ENCODE measurements at places on chromosomes 7 and 10.

- no peak for DNase-seq
These were observed 600.4 kb downstream of the KCNMA1 start for GRCh38 chr10:77036993-77037734.

GRCh38 chr7:101870361-101871062, 53.1 kb downstream of the CUX1 start:
- no peak for DNase-seq

DNA sequence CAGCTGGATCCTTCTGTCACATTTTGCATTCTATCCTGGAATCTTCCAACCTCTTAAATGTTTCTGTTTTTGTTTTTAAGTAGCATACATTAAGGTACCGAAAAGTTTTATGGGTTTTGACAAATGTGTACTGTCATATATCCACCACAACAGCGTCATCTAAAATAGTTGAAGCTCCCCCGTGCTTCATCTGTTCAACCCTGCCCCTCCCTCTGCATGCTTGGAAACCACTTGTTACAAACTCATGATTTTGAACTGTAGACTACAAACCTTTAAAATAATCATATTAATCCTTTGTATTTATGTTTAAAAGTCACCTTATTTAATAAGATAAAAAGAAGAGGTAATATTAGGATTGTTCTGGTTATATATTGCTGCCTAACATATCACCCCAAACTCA, 182.8 kb upstream of the SMIM30 start:
- no peak for DNase-seq

DNA sequence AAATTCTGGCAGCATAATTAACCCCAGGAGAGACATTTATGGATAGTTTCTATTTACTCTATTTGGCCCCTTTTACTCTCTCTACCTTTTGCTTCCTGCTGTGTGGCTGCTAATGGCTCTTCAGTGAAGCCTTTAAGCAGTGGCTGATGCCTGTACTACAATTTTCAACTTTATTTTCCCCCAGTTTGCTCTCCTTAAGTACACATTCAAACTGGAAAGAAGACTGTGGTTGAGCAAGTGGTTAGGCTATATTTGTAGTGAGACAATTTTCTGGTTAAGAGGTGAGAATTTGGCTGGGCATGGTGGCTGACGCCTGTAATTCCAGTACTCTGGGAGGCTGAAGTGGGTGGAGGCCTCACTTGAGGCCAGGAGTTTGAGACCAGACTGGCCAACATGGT, 8.5 kb upstream of the RSBN1L start:
- peak; percentile 11 for DNase-seq

DNA sequence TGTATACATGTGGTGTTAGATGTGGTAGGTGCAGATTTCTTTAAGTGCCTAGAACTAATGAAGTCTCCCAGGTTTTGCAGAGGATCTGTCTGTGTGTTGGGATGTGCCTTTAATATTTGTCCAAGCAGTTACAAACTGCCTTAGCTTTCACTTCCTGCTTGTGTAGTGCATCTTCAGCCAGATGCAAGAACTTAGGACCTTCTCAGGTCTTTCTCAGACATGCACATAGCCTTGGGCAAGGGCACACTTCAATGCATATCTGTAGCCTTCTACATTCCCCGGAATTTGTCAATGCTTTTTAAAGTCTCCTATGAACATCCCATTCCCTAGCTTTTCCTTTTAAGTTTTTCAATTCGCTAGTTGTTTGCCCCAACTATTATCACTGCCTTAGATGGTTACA, 47.2 kb upstream of the SLC39A12 start:
- no peak for DNase-seq

DNA sequence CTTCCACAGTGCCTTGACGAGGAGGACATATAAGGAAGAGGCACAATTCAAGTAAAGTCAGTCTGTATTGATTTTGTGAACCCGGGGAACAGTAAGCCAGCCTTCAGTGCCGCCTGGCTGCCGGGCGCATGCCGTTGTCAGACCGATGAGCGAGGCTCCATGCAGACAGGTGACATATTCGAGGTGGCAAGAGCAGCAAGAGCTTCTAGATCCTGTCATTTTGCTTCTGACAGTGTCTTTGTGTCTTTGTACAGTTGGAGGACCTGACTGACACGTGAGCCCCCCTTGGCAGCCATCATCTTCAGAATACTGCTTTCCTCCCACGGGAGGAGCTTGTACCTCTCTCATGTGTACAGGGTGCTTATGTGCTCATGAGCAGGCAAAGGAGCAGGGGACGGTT, 387.5 kb upstream of the GALNT17 start:
- DNase-seq: no peak

- no peak for DNase-seq
These were observed 263.2 kb downstream of the FZD1 start for GRCh38 chr7:91527460-91527859.

DNA sequence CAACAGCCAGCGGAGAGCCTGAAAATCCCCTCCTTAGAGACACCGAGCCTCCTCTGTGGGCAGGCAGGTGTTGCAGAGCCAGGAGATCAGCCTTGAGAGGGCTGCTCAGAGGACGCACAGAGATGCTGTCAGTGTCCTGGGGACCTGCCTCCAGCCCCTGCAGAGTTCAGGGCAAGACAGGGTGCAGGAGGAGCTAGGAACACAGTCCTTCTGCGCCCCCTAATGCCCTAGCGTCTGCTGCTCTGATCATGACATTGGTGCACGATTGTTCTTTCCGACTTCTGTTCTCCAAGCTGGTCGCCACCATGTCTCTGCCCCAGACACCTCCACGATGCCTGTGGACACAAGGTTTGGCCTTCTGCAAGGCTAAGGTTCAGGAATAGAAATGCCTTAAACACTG, 613.7 kb upstream of the MKI67 start:
- no peak for DNase-seq

DNA sequence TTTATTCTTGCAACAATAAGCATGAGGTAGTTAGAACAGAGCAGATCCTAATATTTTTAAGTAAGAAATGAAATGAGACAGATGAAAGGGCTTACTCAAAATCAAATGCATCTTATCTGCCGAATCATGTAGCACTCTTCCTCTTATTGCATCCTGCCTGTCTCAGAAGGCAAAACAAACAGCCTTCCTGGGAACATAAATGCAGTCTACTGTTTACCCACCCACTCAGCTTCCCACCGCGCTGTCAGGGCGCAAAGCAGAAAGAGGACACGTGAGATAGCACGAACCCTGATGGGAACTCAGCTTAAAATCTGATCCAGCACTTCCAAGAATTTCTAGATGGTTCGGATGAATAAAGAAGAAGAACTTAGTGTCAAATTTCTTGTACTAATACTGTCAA, 114.4 kb upstream of the CDK1 start:
- no peak for DNase-seq

DNA sequence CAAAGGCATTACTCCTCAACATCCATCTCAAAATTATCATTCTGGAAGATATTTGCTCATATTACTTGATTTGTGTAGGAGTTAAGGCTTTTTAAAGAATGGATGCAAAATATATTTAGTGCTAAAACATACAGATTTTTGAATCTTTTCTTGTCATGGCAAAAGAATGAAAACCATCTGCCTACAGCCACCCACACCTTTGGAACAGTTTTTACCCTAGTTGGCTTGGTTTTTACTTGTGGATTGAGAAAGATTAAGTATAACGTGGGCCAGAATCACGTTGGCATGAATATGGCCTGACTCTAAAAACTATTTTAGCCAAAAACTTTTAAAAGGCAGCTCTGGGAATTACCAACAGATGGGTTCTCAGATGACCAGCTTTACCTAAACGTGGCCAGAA, 128.2 kb downstream of the SPAG6 start:
- no peak for DNase-seq

GRCh38 chr7:28903730-28904577, 54.2 kb downstream of the TRIL start:
- DNase-seq: no peak

DNA sequence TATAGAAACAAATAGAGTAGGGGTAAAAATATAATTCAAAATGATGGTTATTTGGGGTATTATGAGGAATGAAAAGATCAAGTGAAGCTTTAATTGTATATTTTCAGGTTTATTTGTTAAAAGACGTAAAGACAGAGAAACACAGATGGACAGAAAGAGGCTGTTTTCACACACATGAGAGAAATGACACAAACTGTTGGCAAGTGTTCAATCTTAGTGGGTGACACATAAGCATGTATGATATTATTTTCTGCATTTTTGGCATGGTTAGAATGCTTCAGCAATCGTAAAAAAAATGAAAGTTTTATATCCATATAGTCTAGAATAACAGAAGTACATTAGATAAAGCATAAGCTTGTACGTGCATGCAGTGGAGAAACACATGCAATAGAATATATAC, 464.4 kb upstream of the AKR1E2 start:
- no peak for DNase-seq

DNA sequence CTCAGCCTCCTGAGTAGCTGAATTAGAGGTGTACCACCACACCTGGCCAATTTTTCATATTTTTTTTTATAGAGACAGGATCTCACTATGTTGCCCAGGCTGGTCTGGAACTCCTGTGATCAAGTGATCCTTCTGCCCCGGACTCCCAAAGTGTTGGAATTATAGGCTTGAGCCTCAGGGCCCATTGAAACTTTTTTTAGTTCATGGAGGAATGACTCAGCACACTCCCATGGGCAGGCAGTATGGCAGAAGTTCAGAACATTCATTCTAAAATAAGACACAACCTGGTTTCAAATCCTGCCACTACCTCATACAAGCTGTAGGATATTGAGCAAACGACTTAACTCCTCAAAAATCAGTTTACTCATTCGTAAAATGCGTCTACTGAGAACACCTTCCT, 320.4 kb upstream of the SP8 start:
- no peak for DNase-seq

- DNase-seq: no peak
These were observed 282.1 kb upstream of the PPP2R2D start for GRCh38 chr10:131618587-131619267.

DNA sequence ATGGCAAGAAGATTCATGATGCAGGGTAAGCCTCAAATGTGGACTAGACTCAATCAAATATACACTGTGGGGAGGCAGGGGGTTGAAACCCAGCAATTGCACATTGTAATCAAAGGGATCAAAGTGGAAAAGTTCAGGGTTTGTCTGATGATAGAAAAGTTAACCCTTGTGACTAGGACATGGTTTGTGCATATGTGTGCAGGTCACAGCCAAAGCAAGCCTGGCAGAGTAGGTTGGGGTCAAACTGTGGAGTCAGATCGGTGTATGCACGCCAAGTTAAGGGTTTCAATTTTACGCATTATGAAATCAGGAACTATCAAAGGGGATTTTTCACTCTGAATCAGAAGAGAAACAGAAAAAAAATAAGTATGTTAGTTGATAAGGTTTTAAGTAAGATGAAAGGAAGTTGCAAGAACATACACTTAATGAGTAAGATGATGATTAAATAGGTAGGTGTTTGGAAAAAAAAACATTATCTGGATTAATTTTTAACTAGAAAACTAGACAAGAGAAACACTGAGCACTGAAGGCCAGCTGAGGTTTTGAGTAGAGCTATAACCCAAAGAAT, 188.3 kb downstream of the DGKB start:
- DNase-seq: no peak

DNA sequence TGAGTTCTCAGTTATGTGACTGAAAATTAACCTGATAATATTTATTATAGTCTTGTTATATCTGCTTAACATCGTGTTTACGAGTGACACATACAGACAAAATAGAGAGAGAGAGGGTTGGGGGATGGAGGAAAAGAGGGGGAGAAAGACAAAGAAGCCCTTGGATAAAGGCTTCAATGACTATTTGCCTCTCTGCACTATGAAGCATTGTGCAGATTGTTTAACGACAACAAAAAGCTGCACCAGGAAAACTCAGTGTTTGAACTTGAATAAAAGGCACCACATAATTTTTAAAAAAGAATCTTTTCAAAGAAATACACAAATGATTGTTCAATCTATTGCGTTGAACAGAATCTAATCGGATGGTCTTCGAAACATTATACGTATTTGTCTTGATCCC, 27.8 kb downstream of the MAGI2 start:
- DNase-seq: no peak

DNA sequence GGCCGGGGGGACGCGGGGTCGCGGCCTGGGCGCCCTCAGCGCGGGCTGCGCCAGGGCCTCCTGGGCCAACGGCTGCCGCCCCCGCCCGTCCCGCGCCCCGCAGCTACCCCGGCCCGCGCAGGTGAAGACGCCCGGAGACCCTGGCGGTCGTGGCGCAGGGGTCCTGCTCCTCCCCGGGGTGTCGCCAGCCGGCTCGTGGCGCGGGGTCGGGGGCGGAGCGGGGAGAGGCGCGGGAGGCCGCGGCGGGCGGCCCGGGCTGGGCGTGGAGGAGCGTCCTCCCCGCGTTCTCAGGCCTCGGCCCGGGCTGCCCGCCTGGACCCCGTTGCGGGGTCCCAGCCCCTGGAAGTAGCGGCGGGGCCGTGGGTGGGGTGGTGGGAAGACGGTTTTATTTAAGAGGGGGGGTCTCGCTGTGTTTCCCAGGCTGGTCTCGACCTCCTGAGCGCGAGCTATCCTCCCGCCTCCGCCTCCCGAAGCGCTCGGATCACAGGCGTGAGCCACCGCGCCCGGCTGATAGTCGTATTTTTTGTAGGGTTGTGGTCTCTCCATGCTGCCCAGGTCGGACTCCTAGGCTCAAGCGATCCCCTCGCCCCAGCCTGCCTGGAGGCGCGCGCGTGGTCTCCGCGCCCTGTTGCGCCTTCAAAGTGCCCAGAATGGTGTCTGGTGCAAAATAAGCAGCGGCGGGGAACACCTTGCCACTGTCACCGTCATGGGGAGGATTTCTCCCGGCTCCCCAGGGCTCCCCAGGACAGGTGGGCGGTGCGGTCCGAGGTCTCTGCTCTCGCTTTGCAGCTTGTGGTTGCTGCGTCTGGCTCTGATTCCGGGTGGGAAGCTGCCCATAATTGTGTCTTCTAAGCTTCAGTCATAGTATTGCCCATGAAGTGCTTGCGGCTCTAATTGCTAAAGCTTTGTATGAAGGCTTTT, 15.3 kb upstream of the SUN1 start:
- DNase-seq: peak; percentile 64

- DNase-seq: no peak
These were observed 524.0 kb upstream of the PFKP start for GRCh38 chr10:2543142-2543886.

- no peak for DNase-seq
These were observed 410.0 kb downstream of the HTR7 start for GRCh38 chr10:90447831-90448230.

GRCh38 chr10:98963608-98964007, 272.0 kb downstream of the HPSE2 start:
- DNase-seq: no peak

DNA sequence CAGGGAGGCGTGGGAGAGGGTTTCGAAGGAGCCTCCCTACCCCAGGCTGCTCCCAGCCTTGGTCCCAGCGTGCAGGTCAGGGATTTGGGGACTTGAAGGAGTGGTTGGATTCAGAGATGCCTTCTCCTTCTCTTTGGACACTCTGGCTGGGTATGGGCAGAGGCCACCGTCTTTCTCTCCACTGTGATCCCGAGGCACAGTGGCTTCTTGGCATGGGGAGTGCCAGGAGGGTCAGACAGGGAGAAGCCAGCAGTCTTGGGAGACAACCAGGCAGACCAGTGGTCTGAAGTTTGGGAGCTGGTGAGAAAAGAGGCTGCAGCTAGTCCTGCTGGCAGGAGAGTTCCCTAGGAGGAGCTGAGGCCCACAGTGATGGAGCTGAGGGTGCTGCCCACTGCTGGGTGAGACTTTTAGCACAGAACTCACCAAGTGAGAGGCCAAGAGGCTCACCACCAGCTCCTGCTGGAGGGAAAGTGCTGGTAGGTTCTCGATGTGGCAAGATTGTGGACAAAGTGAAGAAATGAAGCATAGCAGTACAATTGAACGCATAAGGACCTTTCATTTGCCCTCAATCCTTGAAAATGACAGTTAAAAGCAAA, 35.2 kb upstream of the WDFY4 start:
- no peak for DNase-seq

GRCh38 chr10:90530521-90530920, 327.3 kb downstream of the HTR7 start:
- DNase-seq: no peak
